ENCODE measurements at places on chromosomes 6 and 20.

DNA sequence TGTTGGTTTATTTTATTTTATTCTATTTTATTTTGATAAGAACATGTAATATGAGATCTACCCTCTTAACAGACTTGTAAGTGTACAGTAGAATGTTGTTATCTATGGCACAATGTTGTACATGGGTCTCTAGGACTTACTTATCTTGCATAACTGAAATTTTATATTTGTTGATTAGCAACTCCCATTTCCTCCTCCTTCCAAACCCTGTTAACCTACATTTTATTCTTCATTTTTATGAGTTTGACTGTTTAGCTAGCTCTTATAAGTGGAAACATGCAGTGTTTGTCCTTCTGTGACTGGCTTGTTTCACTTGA is 37.9 kb upstream of the BCAS1 start:
- DNase-seq: no peak

DNA sequence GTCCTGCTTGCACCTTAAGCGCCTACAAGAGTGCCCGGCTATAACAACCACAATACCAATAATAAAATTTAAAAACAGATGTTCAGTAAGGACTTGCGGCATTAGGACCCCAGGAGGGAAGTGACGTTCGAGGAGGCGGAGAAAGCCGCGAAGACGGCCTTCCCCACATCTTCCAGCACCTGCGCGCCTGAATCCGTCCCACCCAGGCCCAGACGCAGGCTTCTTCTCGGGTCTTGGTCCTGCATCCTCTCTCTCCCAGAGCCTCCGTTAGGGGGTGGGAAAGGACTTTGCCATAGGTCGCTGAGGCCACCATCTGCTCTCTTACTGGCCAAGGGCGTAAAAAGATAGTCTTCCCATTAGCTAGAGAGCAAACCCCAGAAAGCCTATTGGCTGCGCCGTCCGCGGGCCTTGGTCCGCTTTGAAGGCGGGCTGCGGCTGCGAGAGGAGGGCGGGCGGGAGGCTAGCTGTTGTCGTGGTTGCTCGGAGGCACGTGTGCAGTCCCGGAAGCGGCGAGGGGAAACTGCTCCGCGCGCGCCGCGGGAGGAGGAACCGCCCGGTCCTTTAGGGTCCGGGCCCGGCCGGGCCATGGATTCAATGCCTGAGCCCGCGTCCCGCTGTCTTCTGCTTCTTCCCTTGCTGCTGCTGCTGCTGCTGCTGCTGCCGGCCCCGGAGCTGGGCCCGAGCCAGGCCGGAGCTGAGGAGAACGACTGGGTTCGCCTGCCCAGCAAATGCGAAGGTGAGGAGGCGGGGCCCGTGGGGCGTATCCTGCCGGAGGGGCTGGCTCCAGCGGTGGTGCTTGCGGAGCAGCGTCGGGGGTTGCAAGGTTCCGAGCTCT is at the start of gene CNPY3:
CNPY3 (plus strand) TSS at position 495 of the 835 bp plus-strand sequence; CDS start at position 586, 91 bp downstream.
- peak; percentile 87 for DNase-seq

DNA sequence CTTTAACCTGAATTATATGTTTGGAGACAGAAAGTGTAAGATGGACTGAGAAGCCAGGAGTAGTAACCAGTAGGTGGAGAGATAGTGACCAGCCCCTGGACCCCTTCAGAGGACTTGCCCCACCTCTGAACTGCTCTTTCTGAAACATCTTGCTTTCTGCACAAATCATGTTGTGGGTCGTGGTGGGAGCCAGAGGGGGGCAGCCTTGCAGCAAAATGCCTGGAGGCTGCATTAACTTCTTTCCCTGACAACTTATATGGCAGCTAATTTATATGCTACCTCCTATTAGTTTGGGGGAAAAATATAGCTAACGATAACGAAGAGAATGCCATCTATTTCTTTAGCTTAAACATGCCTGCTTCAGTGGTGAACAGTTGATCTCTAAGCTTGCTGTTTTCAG is 859.8 kb downstream of the MAFB start:
- no peak for DNase-seq

GRCh38 chr6:31272836-31273626 is 1.1 kb upstream of the HLA-C start:
- no peak for DNase-seq

GRCh38 chr20:5061213-5061612 is 58.5 kb downstream of the PCNA start:
- no peak for DNase-seq

DNA sequence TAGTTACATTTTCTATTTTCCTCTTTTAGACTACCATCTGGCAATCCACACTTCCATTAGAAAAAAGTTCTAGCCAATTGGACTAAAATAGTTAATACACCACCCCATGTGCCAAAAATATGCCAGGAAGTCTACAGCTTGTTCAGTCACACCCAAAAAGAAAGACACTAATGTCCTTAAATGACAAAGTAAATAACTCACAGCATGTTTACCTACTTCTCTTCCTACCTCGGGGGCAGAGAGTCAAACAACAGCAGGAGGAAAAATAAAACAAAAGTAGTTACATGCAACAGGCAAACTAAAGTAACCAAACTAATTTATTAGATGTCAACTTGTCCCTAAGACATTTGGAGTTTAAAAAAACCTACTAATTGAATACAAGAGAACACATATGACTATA is 57.0 kb downstream of the UBE3D start:
- no peak for DNase-seq

DNA sequence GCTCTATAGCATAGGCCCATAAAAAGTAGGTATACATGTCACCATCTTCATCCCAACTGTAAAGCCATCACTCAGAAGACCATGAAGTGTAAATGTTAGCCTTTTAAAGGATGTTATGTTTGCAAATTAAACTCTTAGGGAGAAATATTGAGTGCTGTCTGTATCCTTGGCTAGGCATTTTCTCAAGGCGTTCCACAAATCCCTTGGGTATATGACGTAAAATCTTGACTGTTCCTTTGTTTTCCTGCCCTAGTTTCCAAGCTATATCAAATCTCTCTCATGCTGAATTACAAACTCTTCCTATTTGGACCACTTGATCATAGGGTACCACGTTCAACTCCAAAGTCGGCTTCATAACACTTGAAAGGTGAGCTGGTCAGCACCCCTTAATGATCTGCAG is 486.2 kb downstream of the HDGFL1 start:
- no peak for DNase-seq

DNA sequence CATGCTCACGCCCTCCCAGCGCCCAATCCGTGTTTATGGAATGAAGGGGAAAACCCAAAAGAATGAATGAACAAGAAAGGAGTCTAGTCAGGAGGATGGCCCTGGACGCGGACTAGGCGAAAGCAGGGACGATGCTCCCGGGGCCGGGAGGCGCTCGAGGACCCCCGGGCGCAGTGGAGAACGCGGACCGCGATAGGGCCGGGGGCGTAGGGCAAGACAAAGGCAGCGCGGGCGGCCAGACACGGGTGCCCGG is 758 bp downstream of the GCLC start:
- peak; percentile 56 for DNase-seq

- no peak for DNase-seq
Observed at GRCh38 chr6:142886431-142887170, 58.4 kb downstream of the HIVEP2 start.

GRCh38 chr6:6655805-6656251 is 67.3 kb downstream of the LY86 start:
- no peak for DNase-seq

DNA sequence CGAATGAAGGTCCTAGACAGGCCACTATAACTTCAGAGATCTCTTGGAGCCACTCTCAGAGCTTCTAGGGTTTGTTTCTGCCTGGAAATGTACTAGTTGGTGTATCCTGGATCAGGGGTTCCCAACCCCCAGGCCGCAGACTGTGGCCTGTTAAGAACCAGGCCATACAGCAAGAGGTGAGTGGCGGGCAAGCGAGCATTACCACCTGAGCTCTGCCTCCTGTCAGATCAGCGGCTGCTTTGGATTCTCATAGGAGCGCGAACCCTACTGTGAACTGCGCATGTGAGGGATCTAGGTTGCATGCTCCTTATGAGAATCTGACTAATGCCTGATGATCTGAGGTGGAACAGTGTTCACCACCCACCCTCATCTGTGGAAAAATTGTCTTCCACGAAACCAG is 2.4 kb downstream of the BRPF3 start:
- no peak for DNase-seq

GRCh38 chr6:30394139-30394538 is 49.2 kb downstream of the RPP21 start:
- DNase-seq: no peak

DNA sequence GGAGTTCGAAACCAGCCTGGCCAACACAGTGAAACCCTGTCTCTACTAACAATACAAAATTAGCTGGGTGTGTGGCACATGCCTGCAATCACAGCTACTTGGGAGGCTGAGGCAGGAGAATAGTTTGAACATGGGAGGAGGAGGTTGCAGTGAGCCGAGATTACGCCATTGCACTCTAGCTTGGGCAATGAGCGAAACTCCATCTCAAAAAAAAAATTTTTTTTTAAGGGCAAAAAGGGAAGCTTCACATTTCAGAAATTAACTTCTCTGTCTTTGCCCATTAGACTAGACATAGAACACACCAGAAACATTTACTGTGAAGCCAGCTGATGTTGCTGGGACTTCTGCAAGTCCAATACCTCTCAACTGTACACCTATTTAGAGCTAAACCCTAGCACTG is 90.8 kb upstream of the HDAC2 start:
- no peak for DNase-seq

DNA sequence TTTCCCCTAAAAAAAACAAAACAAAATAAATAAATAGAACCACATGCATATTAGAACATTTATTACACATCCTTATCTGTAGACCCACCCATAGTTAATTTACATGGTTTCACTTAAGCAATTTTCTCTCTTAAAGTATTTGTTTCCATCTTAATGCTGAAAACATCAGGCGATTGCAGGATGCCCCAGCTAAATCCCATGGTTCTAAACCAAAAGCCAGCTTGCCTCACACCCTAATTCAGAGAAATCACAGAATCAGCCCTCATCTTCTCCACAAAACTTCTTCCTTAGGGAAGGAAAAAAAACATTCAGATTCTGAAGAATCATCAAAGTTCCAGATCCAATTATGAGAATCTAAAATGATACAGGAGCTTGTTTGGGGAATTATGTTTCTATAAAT is 67.6 kb upstream of the MTHFD1L start:
- DNase-seq: no peak

DNA sequence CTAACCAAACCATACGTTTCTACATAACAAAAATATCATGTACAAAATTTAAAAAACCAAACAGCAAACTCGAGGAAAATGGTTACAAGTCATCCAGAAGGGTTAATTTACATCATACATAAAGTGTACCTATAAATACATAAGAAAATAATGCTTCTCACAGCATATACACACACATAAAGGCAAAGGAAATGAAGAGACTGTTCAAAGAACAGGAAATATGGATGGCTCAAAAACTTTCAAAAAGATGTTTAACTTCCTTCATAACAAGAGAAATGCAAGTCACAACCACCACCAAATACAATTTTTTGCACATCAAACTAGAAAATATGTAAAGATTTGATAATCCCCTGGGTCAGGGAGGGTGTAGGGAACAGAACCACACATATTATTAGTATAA is 7.5 kb downstream of the SLC22A23 start:
- no peak for DNase-seq

- no peak for DNase-seq
Observed at GRCh38 chr6:151310279-151310678, 70.5 kb downstream of the AKAP12 start.

DNA sequence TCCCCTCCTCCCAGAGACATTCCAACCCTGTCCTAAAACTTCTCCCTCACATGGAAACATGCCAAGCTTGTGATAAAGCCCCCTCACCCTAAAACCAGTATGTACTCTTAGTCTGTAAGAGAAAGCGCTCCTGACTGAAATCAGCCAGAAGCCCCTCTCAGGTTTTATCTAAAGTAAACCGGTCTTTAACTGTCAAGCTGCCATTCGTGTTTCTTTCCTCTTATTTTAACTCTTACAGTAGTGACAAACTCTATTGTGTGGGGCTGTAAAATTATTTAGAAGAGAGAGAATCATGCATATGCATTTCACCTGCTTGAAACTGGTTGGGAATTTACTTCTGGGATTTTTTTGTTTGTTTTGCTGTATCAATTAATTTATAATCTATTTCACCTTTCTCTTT is 62.7 kb downstream of the FARS2 start:
- DNase-seq: no peak

- DNase-seq: no peak
Observed at GRCh38 chr6:72952808-72953630, 272.3 kb downstream of the KHDC1L start.

- DNase-seq: no peak
Observed at GRCh38 chr20:3996399-3996798, 19.0 kb downstream of the RNF24 start.

DNA sequence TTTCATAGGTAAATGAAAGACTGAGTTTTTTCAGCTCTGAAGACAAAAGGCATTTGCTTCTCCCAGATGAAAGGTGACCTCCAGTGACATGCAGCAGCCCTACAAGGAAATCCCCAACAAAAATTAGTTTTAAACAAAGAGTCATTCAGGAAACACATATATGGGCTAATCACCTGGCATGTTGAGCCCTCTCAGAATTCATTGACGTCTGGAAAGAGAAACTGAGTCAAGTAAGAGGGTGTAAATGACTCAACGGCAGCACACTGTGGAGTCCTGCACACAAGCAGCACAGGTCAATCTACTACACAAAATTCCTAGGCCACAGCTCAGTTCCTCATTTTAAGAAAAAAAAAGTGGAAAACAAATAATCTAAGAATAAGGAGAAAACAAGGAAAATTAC is 592.3 kb downstream of the EPHA7 start:
- DNase-seq: no peak

GRCh38 chr6:161459008-161459615 is 185.3 kb upstream of the AGPAT4 start:
- DNase-seq: no peak

DNA sequence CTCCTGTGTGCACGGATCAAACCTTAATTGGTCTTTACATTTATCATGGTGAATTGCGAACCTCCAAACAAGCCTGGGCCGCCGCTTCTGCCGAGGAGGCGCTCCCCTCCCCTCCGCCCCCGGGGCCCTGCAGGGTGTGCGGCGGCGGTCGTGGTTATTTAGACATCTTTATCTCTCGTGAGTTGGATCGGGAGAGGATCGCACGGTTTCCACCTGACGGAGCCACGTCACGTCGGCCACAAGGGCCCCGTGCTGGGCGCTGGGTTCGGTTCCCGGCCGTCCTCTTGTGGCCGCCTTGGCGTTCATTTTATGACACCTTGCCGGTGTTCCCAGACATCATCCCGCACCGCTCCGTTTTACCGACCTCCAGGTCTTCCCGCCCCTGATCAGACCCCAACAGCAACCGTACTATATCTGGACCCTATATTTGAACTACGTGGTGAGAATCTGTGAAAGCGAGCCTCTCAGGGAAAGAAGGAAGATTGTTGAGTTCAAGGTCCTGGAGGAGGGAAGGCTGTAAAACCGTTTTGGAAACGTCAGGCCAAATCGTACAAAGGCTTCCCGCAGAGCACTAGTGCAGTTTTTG is 1.3 kb upstream of the CNR1 start:
- no peak for DNase-seq

DNA sequence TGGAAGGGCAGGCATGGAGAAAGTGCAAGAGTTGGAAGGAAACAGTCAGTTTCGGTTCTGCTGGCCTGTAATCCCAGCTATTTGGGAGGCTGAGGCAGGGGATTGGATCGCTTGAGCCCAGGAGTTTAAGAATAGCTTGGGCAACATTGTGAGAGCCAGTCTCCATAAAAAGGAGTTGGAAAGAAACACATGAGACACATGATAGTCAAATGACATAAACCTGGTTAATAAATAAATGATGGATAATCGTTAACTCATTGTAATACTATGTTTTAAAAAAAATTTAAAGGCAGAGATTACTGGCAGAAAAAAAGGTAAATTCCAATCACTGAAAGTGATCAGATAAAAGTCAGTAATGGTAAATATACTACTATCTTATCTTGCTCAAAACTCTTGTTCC is 37.2 kb upstream of the PHACTR1 start:
- no peak for DNase-seq

Measured in liver (tissue), 10 donors.